ENCODE measurements at places on chromosomes 3 and 15.
A peak's percentile ranks its signal among the peaks of the same experiment; 100 is the strongest.

DNA sequence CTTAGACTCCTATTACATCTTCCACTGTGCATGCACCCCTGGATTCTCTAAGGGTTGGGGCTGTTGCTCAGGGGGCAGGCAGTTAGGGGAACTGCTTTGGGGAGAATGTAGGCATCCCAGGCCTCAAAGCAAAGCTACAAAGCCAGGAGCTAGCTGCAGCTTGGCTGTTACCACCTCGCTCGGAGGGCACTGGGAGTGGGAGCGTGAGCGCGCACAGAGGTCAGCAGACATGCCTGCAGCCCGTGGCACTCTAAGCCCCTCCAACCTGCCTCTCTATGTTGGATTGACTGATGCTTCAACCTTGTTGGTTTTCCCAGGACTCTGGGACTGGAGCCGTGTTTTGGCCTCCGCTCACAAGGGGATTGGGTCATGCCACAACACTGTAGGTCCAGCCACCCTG is 69.8 kb downstream of the CPN2 start:
- no peak for DNase-seq

DNA sequence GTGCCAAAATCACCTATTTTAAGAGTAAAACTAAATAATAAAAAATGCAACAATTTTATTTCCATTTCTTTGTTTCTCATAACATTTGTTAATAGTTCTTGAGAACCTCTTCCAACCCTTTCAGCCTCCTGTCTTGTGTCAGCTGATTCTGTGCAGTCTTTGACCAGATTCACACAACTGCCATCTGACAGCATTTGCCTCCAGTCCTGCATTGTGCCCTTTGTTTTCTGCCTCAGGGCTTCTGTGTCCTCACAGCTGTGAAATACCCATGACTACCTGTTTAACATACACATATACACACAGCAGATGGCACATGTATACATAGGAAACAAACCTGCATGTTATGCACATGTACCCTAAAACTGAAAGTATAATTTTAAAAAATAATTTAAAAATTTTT is 13.2 kb upstream of the CNTN6 start:
- DNase-seq: no peak

- no peak for DNase-seq
Observed at GRCh38 chr3:126945171-126945721, 37.7 kb upstream of the PLXNA1 start.

DNA sequence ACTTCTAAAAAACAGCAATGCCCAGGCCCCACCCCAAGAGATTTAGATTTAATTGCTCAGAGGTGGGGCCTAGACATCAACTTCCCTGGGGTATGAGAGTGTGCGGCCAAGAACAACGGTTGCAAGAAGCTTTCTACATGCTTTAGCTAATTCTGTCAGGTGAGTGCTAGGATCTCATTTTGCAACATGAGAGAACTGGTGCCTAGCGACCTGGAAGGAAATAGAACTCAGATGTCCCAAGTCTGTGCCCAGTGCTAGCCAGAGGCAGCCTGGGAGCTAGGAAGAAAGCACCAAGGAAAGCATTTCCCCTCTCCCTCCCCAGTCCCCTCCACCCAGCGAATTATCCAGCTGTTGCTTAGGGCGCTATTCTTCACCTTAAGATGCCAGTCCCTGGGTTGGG is 22.9 kb upstream of the HRH1 start:
- DNase-seq: no peak

DNA sequence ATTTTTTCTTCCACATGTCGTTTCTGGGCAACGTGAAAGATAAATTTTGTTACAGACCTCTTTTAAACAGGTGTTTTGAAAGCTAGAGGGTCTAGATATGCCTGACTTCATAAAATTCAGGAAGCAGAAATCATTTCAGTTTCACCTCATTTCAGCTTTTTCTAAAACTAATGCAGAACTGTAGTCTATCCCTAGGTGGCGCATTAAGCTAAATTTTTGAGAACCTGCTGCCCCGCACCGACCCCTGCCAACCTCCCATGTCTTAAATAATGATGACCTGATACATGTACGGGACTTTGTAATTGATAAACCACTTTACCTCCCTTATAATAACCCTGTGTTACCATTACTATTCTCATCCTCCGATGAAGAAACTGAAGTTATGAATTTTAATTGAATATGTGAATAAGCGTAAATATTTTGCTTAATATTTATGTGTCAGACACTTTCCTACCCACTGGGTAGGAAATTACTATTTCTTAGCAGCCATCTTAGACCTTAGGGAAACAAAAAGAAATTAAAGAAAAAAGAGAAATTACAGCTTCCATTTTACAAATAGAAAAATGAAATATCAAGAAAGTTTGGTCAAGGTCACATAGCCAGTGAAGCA is 78.7 kb upstream of the GCNT3 start:
- no peak for DNase-seq

- no peak for DNase-seq
Observed at GRCh38 chr3:79167651-79168416, 600.0 kb downstream of the ROBO1 start.

DNA sequence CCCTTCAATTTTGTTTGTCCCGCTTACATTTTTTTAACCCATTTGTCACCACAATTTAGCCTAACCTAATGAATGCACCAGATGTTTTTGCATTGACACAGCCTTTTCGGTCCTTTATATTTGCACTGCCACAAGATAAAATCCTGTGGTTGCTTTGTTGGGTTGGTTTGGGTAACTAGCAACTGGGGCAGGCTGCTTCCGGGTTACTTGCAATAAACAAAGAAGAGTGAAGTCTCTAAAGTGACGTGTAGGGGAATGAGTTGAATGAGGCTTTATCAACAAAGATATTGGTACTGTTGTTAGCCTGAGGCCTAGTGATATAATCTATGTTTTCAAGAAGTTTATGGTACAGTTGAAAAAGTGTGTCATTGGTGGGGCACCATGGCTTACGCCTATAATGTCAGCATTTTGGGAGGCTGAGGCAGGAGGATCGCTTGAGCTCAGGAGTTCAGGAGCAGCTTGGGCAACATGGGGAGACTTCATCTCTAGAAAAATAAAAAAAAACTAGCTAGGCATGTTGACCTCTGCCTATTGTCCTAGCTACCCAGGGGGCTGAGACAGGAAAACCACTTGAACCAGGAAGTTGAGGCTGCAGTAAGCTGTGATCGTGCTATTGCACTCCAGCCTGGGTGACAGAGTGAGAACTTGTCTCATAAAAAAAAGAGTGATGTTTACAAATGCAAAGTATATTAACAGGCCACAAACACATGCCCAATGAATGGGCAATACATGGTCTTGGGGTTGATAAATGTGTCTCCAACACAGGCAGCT is 121.8 kb downstream of the OXSM start:
- peak; percentile 12 for DNase-seq

- no peak for DNase-seq
Observed at GRCh38 chr3:122562923-122563716, 980 bp downstream of the PARP9 start.

- no peak for DNase-seq
Observed at GRCh38 chr3:64291956-64292355, 66.7 kb upstream of the PRICKLE2 start.

DNA sequence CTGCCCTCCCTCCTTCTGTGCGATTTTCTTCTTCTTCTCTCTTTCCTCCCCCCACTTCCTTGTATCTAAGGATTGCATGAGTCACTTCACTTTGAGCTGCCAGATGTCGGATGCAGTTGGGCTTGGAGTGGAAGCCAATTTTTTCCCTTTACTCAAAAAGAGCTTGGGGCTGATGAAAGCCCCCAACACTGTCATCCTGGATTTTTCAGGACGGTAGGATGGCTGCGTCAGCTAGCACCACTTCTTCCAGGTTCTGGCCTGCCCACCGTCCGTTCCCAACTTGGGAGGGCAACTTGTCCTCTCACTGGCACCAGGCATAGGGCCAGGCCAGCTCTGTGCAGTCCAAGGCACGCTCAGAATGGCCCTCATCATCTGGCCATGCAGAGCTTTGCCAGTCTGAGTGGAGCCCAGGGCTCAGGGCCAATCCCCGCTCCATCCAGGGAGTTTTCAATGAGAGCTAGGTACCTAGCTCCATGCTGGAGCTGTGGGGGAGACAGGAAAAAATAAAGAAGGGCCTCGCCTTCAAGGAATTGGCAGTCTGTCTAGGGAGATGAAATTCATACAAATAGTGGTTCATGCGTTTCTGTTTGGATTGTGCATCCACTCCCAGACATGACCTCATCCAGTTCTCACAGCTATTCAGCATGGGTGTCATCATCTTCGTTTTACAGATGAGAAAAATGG is 47.7 kb upstream of the INSYN1 start:
- DNase-seq: no peak

GRCh38 chr3:133408366-133408765 is 8.5 kb downstream of the BFSP2 start:
- DNase-seq: no peak

Data from T-helper 22 cell (primary cell).